ENCODE measurements at places on chromosomes 3 and 15.
A peak's percentile ranks its signal among the peaks of the same experiment; 100 is the strongest.

GRCh38 chr3:78757731-78758130 is 1010.1 kb downstream of the ROBO1 start:
- no peak for DNase-seq

DNA sequence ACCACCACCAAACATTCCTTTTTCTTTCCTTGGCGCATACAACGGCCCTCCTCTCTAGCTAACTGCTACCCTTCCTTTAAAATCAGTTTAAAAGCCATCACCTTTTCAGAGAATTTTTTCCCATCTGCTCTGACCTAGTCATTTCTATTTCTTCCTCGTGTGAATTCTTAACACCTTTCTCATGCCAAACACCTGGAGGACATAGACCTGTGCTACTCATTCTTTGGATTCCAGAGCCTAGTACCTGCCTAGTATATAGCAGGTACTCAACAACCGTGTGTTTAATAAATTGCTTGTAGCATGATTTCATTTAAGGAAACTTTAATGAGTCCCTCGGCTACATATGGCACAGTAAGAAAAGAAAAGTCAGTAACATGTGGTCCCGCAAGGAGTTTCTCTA is 2.0 kb upstream of the TPM1 start:
- DNase-seq, result no peak

- DNase-seq, result peak; percentile 67
Observed at GRCh38 chr3:186057594-186057993, 51.3 kb downstream of the ETV5 start.

DNA sequence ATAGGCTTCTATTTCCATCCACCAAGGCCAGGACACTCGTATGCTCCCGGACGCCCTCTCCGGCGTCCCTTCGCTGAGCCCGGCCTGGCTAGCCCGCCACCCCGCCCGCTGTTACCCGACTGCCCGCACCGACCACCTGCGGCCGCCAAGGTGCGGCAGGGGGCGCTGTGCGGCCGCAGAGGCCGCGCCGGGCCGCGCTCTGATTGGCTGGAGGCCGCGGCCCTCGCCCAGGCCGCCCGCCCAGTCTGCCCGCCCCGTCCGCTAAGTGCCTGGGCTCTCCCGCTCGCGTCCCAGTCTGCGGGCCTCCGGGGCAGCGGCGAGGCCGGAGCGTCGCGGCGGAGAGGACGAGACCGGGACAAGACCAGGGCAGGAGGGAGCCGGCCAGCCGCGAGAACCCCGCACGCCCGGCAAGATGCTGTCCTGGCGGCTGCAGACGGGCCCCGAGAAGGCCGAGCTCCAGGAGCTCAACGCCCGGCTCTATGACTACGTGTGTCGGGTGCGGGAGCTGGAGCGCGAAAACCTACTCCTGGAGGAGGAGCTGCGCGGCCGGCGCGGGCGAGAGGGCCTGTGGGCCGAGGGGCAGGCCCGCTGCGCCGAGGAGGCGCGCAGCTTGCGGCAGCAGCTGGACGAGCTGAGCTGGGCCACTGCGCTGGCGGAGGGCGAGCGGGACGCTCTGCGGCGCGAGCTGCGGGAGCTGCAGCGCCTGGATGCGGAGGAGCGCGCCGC is at the start of gene SYNM:
TSS of gene SYNM (plus strand) at position 293 of the 726 bp plus-strand sequence. CDS start at position 413, 120 bp downstream.
- peak; percentile 83 for DNase-seq

- no peak for DNase-seq
Observed at GRCh38 chr3:198107840-198108734, 148.1 kb downstream of the LMLN start.

GRCh38 chr15:50059203-50059772 is 59.7 kb downstream of the ATP8B4 start:
- no peak for DNase-seq

- no peak for DNase-seq
Observed at GRCh38 chr3:45687828-45688193, 1.4 kb upstream of the SACM1L start.

DNA sequence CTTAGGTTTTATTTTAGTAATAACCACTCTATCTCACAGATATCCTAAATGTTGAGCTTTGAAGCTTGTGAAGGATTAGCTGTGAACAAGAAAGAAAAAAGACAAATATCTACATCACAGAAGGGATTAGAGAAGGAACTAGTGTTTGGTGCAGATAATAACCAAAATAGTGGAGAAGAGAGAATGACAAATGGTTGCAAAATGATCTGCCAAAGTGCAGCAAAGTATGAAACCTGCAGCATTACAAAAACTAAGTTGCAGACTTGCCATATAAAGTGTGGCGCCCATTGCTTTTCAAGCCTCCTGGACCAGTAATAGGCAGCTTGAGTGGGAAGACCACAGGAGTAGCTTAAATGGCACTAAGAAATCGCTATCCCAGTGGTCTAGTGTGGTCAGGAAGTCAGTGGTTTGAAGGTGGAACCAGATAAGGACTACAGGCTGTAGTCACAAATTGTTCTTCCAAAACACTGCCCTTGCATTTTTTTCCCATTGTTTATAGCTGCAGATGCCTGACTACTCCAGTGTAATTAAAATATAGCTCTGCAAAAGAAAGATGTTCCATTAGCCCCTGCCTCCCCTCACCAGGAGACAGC is 20.7 kb downstream of the TPM1 start:
- peak; percentile 50 for DNase-seq

GRCh38 chr15:73637527-73637926 is 4.3 kb upstream of the NPTN start:
- peak; percentile 84 for DNase-seq

GRCh38 chr3:111362381-111363009 is 179.5 kb upstream of the CD96 start:
- DNase-seq, result peak; percentile 45

DNA sequence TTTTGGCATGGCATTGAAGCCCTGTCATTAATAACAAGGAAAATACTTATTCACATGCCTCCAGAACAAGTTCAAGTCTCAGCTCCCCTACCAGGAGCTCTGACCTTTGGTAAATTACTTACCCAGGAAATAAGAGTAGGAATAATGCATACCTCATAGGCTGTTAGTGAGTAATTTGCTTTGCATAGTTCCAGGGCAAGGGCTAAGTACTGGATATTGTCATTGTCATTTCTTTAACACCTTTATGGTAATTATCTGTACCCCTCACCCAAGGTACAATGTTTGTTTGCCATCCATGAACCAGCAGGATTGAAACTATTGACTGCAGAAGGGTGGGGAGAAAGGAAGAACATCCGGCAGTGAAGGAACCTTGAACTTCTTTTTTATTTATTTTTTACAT is 148.5 kb downstream of the SOX2 start:
- no peak for DNase-seq

- DNase-seq, result no peak
Observed at GRCh38 chr3:99864289-99864688, 46.6 kb downstream of the CMSS1 start.

DNA sequence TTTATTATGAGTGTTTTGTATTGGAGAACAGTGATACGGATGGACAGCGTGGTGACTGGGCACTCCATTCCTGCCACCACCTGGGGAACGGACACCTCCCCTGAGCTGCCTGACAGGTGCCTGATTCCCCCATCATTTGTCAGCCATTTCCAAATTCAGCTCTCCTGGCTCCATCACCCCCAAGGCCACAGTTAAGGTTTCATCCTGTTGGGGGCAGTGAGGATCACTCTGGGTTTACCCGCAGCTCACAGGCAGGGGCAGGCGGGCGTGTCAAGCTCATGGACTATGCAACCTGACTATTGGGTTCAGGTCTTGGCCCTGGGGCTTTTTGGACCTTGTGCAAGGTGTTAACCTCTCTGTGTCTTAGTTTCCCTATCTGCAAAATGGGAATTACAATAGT is 76.3 kb downstream of the RAB11A start:
- DNase-seq, result no peak

- DNase-seq, result no peak
Observed at GRCh38 chr3:79651536-79652065, 116.2 kb downstream of the ROBO1 start.

GRCh38 chr3:41330465-41330864 is 131.2 kb downstream of the CTNNB1 start:
- DNase-seq, result peak; percentile 77

- DNase-seq, result peak; percentile 16
Observed at GRCh38 chr3:124532071-124532470, 198.2 kb upstream of the UMPS start.

GRCh38 chr3:153640689-153641665 is 479.0 kb downstream of the RAP2B start:
- DNase-seq, result no peak

DNA sequence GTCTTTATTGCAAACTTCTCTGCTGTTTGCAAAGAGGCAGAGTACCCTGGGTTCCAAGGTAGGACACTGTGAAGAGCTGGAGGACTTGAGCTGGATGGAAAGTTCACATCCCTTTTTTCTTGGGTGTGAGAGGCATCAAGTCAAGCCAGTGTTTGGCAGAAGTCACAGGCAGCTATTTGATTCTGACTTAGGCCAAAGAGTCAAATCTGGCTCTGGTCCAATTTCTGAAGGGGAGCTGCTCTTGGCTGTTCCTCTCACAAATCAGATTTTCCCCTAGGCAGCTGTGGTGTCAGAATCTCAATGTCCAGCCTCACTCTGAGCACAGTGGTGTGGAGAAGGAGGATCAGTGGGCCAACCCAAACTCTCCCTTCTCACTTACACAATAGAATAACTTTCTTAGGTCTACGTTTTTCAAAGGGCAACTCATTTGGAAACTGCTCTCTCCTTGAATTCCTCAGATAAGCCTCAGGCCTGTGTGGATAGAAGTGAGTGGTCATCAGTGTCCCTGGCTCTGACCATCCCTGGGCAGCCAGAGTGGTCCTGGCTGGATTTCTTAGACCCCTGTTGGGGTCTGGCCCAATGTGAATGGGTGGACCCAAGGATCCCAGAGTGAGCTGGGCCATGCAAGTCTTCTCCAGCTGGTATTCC is 18.2 kb upstream of the AMOTL2 start:
- peak; percentile 45 for DNase-seq

GRCh38 chr3:101182734-101183133 is 137.6 kb downstream of the IMPG2 start:
- DNase-seq, result peak; percentile 60

- no peak for DNase-seq
Observed at GRCh38 chr3:28291577-28291976, 50.2 kb downstream of the CMC1 start.

- DNase-seq, result no peak
Observed at GRCh38 chr15:73771385-73772045, 18.4 kb upstream of the INSYN1 start.

DNA sequence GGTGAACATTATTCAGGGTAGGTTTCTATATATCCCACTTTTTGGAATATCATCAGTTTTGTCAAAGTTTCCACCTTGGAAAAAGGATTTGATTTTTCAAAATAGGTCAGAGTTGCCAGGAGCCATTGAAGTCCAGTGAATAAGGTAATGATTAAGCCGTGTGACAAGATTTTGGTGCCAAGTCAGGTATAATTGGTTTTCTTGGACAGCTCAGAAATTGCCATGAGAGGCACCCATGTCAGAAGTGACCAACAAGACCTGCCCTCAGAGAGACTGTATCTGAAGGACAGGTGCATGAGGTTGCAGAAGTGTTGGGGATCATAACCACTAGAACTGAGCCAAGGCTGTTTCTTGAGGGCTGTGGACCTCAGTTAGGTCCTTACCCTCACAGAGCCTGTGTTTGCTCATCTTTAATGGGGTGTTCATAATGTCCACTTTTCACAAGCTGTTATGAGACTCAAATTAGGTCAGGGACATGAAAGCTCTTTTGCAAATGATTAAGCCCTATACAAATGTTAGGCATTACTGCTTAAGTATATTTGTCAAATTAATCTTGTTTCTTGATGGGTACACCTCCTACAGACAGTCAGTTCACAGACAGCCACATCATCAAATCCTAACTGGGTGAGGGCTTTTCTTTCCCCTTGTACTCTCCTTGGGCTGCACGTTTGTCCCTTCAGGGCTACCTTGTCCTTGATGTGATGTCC is 32.3 kb downstream of the CASR start:
- DNase-seq, result no peak

DNA sequence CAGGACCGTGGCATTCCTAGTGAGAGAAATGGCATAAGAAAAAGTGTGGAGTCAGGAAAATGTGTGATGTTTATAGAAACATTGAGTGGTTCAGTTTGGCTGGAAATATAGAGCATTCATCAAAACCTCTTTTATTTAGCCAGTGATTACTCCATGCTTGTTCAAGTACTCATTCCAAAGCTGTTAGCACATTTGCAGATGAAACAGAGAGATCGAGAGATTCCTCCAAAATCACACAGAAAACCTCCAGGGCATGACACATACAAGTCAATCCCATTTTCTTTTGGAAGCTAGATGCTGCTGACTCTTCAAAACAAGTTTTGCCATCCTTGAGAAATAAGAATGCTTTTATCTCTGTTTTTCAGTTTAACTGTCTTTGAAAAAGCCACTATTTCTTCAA is 11.5 kb upstream of the MB21D2 start:
- DNase-seq, result peak; percentile 65

GRCh38 chr3:135231737-135232136 is 436.7 kb downstream of the EPHB1 start:
- no peak for DNase-seq

GRCh38 chr3:26522919-26523318 is 99.7 kb upstream of the LRRC3B start:
- no peak for DNase-seq

- no peak for DNase-seq
Observed at GRCh38 chr3:159978353-159978752, 10.3 kb upstream of the IL12A start.
